Activated naive CD8-positive, alpha-beta T cell treated with anti-CD3 and anti-CD28 coated beads for 36 hours (primary cell): ENCODE measurements at places on chromosomes 6 and 20. TPM values are rescaled to one million over a fixed set of nuclear protein-coding genes. Genes with fewer than 3 reads are reported as not detected.

The WFDC10A gene
- total RNA-seq, result not detected

- no peaks in the 10 kb centered on the region for H3K36me3 ChIP-seq
- no peak overlapping the region for H3K27ac ChIP-seq
- DNase-seq, result no peak
Measured at GRCh38 chr6:22036275-22036674, 260.6 kb downstream of the PRL start.

The SOX18 gene
- not detected for total RNA-seq

DNA sequence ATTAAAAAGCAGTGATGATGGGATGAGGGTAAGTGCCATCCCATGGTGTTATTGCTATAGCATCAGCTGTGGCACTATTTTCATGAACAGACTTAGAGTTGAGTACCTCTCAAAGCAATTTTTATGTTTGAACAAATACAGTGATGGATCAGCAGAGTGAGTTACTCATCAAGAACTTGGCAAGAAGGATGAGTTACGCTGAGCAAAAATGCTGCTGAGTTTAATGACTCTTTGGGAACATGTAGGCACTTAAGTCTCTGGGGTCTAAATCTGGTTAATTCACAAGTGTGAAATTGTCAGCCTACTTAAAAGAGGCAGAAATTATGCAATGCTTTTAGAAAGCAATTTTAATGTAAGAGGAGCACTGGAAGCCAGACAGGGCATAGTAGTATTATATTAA is 78.5 kb upstream of the AHI1 start:
- peaks cover 26% of the 10 kb centered on the region for H3K4me1 ChIP-seq
- no peaks in the 10 kb centered on the region for H3K27me3 ChIP-seq
- no peak for DNase-seq

GRCh38 chr6:34953061-34954025 is 64.3 kb downstream of the ANKS1A start:
- H3K4me1 ChIP-seq, result peaks cover 12% of the 10 kb centered on the region
- no peaks in the 10 kb centered on the region for H3K27me3 ChIP-seq
- H3K4me3 ChIP-seq, result no peak overlapping the region
- no peak overlapping the region for H3K27ac ChIP-seq
- H3K36me3 ChIP-seq, result no peaks in the 10 kb centered on the region

The KIF13A gene
- not detected for total RNA-seq
